Activated CD4-positive, alpha-beta memory T cell treated with anti-CD3 and anti-CD28 coated beads for 36 hours (primary cell): ENCODE measurements at places on chromosomes 6 and 20. TPM values are rescaled to one million over a fixed set of nuclear protein-coding genes. Genes with fewer than 3 reads are reported as not detected.

The COL12A1 gene
- total RNA-seq: not detected

The HLA-DPB1 gene
- total RNA-seq: 6.9 TPM

The TTK gene
- 37.2 TPM for total RNA-seq

The NHSL1 gene
- 0.95 TPM for total RNA-seq

The MICA gene
- 8.6 TPM for total RNA-seq

The VARS1 gene
- total RNA-seq: 141 TPM

The SSTR4 gene
- total RNA-seq: not detected

The SMOC2 gene
- total RNA-seq: not detected

The PLEKHG1 gene
- total RNA-seq: 5.0 TPM

The RAB22A gene
- total RNA-seq: 10.5 TPM

The RSPO4 gene
- not detected for total RNA-seq

The C6orf52 gene
- total RNA-seq: 2.4 TPM

The ENPP4 gene
- 8.8 TPM for total RNA-seq

The DLL1 gene
- 0.55 TPM for total RNA-seq

The UFL1 gene
- 29.7 TPM for total RNA-seq

The SNAP91 gene
- total RNA-seq: not detected

The PDE10A gene
- total RNA-seq: not detected

The STMND1 gene
- not detected for total RNA-seq

The LSM14B gene
- 35.1 TPM for total RNA-seq

The APOBEC2 gene
- total RNA-seq: not detected

The TPD52L1 gene
- 1.3 TPM for total RNA-seq

The CRIP3 gene
- 2.9 TPM for total RNA-seq

The RIMS1 gene
- total RNA-seq: not detected

The ATG5 gene
- total RNA-seq: 29.2 TPM

The CAP2 gene
- not detected for total RNA-seq

The KCNQ5 gene
- total RNA-seq: 5.2 TPM

The GNRH2 gene
- 24.0 TPM for total RNA-seq

The NINL gene
- 3.9 TPM for total RNA-seq

The BEND3 gene
- total RNA-seq: 4.5 TPM

The SRMS gene
- not detected for total RNA-seq

The STX11 gene
- 16.6 TPM for total RNA-seq

The TRIM40 gene
- total RNA-seq: not detected

The WASF1 gene
- 2.6 TPM for total RNA-seq

The CST2 gene
- not detected for total RNA-seq

The TNNC2 gene
- not detected for total RNA-seq

The TSPO2 gene
- not detected for total RNA-seq

The LTB gene
- 164 TPM for total RNA-seq

The GPR6 gene
- not detected for total RNA-seq

The CST4 gene
- total RNA-seq: not detected

The PTPRT gene
- not detected for total RNA-seq

The TSBP1 gene
- total RNA-seq: not detected

The SUPT3H gene
- total RNA-seq: 17.4 TPM

The CALHM4 gene
- not detected for total RNA-seq

The POLR3F gene
- 11.0 TPM for total RNA-seq

The FNDC1 gene
- not detected for total RNA-seq

The TREML2 gene
- 7.5 TPM for total RNA-seq

The SPATS1 gene
- not detected for total RNA-seq

The ACTL10 gene
- total RNA-seq: 1.8 TPM

The OR2B6 gene
- not detected for total RNA-seq
